ENCODE measurements at places on chromosomes 11 and 22.

- DNase-seq, result no peak
Observed at GRCh38 chr22:40535189-40535512, 101.4 kb downstream of the MRTFA start.

- DNase-seq, result no peak
Observed at GRCh38 chr11:98842187-98842586, 178.6 kb upstream of the CNTN5 start.

DNA sequence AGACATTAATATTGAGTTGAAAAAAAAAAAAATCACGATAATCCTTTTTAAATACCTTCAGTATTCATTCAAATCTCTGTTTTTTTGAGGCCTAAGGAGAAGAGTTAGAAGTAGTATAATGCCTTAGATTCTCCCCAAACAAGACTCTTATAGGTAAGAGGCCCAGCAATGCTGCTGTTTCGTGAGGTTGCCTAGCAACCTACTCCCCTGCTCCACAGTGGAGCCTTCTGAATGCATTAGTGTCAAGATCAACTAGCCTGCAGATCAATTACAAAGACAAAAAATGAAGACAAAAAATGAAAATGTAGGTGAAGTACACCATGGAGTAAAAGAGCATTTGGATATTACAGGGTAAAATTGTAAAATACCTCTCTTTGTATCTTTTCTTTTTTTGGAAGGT is 229.8 kb upstream of the LUZP2 start:
- no peak for DNase-seq

DNA sequence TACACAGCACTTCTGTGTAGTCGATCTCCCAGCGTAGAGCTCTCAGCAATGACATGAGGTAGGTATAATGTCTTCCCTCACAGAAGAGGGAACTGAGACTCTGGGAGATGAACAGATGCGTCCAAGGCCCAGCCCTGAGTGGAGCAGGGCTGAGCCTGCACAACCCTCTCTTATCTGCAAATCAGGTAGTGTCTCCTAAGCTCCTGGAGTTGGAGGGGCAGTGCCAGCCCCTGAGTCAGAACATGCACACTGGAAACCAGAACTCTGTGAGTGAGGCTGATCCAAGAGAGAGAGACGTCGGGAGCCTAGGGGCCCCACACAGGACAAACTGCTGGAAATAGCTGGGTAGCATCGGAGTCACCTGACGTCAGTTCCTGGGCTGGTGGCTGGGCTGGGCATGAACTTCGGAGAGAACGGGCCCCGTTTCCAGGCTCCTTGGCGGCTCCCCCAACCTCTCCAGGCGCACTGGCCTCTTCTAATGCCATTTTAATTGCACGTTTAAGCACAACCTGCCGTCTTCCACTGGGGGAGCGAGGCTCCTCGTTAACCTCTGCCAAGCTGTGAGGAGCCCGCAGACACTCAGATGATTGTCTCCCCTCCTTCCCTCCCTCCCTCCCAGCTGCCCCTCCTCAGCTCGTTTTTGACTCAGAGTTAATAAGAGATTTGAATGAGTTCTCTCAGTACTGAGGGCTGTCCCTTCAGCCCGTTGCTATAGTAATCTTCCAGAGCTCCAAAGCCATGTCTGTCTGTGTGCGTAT is 191.2 kb upstream of the TBCEL start:
- no peak for DNase-seq

DNA sequence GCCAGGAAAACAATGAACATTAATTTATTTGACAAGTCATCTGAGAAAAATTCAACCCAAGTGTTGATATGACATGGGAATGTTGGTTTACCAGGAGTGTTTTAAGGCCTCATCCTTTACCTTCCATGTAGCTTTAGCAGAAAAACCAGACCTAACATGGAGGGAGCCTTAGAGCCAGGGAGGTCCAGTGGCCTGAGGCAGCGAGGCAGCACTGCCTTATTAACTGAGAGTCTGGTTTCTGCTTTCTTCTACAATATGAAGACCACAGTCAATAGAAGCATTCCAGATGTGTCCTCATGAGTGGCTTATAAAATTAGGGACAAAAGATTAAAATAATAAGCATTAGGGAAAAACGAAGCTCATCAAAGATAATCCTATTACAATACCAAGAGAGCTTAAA is 61.5 kb downstream of the DKK3 start:
- DNase-seq, result no peak

DNA sequence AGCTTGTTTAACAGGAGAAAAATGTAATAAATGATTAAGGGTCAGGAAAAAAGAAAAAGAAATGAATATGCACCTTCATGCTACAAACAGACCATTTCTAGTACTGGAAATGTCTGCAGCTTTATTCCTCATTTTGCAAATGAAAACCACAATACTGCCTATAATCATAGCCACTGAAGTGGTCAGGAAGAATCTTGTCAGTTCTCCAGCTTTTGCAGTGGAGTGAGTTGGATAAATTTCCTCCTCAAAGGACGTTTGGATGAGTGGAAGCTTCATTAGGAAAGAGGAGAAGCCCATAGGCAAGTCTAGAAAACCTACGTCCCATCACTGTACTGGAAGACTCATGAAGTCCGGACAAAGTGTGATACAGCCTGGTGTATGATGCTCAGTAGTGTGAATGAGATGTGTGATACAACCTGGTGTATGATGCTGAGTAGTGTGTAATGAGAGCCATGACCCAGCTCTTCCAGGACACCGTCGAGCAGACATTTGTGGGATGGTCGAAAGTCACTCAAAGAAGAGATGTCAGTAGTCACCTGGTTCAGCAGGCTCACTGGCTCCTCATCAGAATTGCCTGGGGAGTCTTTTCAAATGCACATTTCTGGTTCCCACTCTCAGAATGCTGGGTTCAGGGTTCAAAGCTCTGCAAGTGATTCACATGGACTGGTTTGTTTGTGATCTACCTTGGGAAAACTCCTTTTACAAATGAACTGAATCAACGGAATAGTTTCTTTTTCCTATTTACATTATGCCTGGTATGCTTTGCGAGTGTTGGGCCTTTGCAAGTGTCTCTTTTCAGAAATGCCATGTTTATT is 101.3 kb downstream of the PDHX start:
- DNase-seq, result no peak

DNA sequence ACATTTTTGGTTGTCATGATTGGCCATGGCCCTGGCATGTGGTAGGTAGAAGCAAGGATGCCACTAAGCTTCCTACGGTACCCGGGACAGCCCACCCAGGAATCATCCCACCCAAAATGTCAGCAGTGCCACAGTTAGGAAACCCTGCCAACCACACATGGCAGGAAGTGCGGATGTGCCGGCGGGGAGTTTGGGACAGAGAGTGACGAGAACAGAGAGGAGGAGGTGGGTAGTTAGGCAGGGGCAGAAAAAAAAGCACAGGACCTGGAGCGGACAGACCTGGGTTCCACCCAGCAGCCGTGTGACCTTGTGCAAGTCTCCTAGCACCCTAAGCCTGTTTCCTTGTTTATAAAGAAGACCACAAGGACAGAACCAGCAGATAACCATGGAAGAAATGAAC is 3.3 kb downstream of the SPI1 start:
- DNase-seq, result no peak

- no peak for DNase-seq
Observed at GRCh38 chr22:50489363-50490243, 2.9 kb downstream of the MIOX start.

GRCh38 chr11:104907521-104908185 is 9.4 kb upstream of the CASP12 start:
- DNase-seq, result no peak

DNA sequence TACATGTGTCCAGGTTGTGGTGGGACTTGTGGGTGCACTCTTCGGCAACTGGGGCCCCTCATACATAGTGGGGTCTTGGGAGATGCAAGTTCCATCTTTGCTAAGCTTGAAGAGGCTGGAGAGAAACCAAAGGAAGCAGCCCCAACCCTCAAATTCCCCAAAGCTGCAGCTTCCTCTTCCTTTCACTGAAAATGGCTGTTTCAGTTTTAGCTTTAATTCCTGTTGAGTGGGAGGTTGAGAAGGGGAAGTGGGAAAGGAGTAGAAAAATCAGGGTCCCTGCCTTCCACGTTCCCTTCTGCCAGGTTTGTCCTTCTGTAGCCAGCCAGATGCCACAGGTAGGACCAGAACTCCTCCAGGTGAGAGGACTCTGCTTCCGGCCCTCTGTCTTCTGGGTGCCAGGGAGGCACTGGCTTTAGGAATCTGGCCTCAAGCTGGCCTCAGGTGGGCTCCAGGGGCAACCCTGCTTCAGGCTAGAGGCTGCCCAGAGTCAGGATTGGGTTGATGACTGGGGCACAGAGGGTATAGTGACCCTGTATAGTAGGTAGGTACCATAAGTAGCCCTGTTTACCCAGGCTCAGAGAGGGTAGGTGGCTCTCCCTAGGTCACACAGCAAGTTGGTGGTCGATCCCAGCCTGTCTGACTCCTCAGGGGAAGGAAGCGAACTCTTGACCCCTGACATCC is 16.2 kb downstream of the P2RY6 start:
- no peak for DNase-seq

GRCh38 chr22:30205281-30206115 is 41.1 kb downstream of the LIF start:
- no peak for DNase-seq

- no peak for DNase-seq
Observed at GRCh38 chr11:23957314-23957713, 539.5 kb upstream of the LUZP2 start.

DNA sequence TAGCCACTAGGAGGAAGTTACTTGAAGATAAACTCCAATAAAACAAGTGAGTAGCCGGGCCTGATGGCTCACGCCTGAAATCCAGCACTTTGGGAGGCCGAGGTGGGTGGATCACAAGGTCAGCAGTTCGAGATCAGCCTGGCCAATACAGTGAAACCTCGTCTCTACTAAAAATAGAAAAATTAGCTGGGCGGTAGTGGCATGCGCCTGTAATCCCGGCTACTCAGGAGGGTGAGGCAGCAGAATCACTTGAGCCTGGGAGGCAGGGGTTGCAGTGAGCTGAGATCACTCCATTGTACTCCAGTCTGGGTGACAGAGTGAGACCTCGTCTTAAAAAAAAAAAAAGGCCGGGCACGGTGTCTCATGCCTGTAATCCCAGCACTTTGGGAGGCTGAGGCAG is 34.0 kb upstream of the CLPB start:
- no peak for DNase-seq

- DNase-seq, result no peak
Observed at GRCh38 chr11:9787981-9788521, 124.2 kb downstream of the SWAP70 start.

DNA sequence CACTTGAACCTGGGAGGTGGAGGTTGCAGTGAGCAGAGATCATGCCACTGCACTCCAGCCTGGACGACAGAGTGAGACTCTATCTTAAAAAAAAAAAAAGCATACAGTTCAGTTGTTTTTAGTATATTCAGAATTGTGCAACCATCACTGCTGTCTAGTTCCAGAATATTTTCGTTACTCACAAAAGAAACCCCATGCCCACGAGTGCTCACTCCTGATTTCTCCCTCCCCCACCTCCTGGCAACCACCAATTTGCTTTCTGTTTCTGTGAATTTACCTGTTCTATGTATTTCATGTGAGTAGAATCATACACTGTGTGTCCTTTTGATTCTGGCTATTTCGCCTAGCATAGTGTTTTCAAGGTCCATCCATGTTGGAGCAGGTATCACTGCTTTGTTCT is 24.8 kb downstream of the PTPRJ start:
- no peak for DNase-seq

- DNase-seq, result no peak
Observed at GRCh38 chr11:121110871-121111724, 10.1 kb downstream of the TECTA start.

- DNase-seq, result no peak
Observed at GRCh38 chr22:46090631-46091201, 59.6 kb upstream of the PPARA start.

DNA sequence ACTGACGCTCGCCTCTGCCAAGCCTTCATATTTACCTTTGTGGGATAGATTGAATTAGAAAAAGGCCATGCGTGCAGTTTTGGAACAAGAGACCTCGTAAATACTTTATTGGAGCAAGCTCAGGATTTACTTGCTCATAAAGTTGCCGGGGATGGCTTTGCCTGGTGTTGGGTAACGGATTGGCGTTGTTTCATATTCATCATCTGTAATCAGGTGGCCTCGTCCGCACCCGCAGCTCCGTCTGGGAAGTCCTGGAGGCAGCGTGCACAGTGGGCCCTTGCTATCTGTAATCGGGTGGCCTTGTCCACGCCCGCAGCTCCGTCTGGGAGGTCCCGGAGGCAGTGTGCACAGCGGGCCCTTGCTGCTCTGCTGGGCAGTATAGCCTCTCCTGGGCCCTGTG is 1209.3 kb downstream of the BRD1 start:
- no peak for DNase-seq

- no peak for DNase-seq
Observed at GRCh38 chr22:48959496-48959895, 868.2 kb downstream of the BRD1 start.

- DNase-seq, result no peak
Observed at GRCh38 chr11:65861165-65861505, 902 bp downstream of the MUS81 start.

- no peak for DNase-seq
Observed at GRCh38 chr11:85947431-85948272, 92.5 kb downstream of the CCDC83 start.

DNA sequence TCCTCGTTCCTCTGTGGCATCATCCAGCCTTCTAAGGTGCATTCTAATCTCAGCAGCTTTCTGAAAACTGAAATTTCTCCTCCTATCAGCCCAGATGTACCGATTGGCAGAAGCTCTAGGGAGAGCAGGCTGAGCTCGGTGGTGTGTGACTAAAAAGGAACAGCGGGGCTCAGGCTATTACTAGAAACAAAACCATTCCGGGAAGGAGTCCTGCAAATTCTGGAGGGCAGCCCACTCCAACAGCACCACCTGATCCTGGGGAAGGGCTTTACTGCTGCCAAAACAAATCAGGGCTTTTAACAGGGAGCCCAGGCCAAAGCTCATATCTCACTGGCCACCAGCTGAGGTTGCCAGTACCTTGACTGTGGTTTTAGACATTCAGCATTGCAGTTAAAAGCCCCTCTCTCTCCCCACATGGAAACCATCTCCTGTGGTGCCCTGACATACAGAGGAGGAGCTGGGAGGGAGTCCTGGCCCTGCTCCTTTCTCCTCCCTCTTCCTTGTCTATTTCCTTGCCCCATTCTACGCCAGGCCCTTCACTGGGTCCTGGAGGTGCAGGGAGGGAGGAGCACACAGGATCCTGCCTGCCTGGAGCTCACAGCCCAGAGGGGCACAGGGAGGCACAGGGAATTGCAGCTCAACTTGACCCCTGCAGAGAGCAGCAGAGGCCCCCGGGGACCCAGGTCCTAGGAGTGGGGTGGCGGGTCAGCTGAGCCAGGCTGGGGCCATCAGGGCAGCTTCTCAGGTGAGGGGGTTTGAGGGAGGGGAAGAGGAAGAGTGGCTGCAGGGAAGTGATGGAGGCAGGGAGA is 889 bp downstream of the PLAAT4 start:
- no peak for DNase-seq

- no peak for DNase-seq
Observed at GRCh38 chr11:64842366-64842759, 2.1 kb downstream of the CDC42BPG start.

DNA sequence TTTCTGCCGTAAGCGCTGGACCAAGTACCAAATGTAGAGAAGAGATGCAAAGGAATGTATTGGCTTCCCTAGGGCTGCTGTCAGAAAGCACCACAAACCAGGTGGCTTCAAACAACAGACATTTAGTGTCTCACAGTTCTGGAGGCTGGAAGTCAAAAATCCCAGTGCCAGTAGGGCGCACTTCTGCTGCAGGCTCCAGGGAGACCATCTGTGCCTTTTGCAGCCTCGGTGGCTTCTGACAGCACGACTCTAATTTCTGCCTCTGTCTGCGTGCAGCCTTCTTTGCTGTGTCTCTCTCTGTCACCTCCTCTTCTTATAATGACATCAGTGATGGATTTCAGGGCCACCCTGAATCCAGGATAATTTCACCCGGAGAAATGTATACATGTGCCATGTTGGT is 2.8 kb downstream of the APOL6 start:
- DNase-seq, result no peak
